T-helper 1 cell treated with Interleukin-12 subunit alpha and Interleukin-12 subunit beta and Interleukin-4 antibody, amounts not matched to agents 30 ng/mL and 1 ng/mL, for 36 hours (primary cell): ENCODE measurements at places on chromosomes 3 and 15. TPM values are rescaled to one million over a fixed set of nuclear protein-coding genes. Genes with fewer than 3 reads are reported as not detected.

The RNF123 gene
- 57.9 and 60.0 TPM in 2 replicates for total RNA-seq

The GOLGA8N gene
- total RNA-seq, result 30.5 and 31.3 TPM in 2 replicates

The KNG1 gene
- total RNA-seq, result not detected in 2 replicates

The GOLGA8R gene
- 8.4 and 11.5 TPM in 2 replicates for total RNA-seq

The CCDC14 gene
- 34.2 and 38.3 TPM in 2 replicates for total RNA-seq
